ENCODE measurements at places on chromosomes 16 and 17.

DNA sequence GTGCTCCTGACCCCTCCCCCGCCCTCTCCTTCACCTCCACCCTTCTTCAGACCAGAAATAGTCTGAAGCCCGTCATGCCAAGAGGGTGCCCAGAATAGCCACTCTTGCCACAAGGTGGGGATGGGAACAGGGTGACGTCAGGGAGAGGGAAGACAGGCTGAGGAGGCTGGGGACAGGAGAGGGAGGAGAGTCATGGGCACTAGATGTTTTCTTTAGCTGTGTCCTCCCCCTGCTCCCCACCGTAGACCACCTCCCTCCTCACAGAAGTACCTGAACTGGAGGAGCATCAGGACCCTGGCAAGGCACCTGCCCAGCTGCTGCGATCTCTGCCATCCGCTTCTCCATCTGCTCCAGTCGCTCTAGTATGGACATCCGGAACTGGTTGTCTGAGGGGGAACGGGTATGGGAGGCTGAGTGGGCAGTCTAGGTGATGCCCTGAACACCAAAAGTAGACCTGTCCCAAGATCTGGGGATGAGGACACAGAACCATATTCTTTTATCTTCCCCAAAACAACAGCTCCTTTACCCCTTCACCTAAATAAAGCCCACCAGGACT is 6.6 kb upstream of the SPAG7 start:
- DNase-seq: no peak

- DNase-seq: no peak
Observed at GRCh38 chr17:51992864-51993416, 165.6 kb downstream of the CA10 start.

DNA sequence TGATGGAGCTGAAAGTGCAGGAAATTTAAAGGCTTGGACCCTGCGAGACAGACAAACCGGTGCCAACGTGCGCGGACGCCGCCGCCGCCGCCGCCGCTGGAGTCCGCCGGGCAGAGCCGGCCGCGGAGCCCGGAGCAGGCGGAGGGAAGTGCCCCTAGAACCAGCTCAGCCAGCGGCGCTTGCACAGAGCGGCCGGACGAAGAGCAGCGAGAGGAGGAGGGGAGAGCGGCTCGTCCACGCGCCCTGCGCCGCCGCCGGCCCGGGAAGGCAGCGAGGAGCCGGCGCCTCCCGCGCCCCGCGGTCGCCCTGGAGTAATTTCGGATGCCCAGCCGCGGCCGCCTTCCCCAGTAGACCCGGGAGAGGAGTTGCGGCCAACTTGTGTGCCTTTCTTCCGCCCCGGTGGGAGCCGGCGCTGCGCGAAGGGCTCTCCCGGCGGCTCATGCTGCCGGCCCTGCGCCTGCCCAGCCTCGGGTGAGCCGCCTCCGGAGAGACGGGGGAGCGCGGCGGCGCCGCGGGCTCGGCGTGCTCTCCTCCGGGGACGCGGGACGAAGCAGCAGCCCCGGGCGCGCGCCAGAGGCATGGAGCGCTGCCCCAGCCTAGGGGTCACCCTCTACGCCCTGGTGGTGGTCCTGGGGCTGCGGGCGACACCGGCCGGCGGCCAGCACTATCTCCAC is at the start of gene NOG:
Gene NOG (plus strand): TSS at position 54 of the 674 bp plus-strand sequence. CDS start 525 bp downstream, at position 579.
- no peak for DNase-seq

DNA sequence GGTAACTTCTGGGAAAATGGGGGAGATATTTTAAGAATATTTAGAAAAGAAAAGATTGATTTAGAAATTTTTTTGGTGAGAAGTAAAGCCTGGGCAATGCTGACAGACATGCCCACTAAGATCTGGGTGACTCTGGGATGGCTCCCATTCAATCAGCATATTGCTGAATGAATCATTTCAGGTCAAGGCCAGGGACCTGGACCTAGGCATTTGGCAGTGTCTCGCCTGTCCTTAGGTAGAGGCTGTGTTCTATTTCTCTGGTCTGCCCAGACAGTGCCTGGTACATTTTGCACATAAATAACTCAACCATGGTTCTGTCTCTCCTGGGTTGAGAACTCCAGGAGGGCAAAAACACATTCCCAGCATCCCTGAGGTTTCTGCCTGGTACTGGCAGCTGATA is 39.9 kb downstream of the SMPD3 start:
- no peak for DNase-seq

- DNase-seq: no peak
Observed at GRCh38 chr17:19384723-19385391, 2.1 kb downstream of the MFAP4 start.

DNA sequence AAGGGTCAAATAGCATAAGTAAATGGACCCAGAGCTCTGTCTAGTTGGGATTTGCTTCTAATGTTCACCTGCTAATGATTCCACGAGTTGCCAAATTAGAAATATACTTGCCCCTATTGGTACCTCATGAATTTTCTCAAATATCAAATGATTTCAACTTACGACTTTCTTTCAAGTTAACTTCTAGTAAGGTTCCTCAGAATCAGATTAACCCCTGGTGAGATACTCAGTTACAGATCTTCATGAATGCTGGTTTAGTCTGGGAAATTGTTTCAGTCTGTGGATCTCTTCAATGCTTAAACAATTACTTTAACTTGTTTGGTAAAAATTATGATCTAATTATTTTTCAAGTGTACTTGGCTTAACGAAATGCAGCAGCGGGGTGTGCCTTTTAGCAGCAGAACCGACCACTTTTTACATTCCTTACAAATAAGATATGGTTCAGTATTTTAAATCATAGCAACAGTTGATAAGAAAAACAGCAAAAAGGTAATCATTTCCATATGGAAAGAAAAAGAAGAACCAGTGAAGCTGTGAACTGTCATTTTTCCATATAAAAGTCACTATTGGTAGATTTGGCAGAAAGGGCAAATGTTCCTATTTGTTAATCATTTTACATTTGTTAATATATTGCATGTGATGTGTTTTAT is 34.5 kb downstream of the TUBD1 start:
- DNase-seq: no peak

GRCh38 chr16:77541165-77541564 is 106.3 kb upstream of the ADAMTS18 start:
- no peak for DNase-seq

- DNase-seq: no peak
Observed at GRCh38 chr17:2964370-2964769, 99.0 kb downstream of the OR1D5 start.

- no peak for DNase-seq
Observed at GRCh38 chr17:4165301-4166010, 22.5 kb downstream of the CYB5D2 start.

GRCh38 chr17:63430223-63430622 is 15.9 kb downstream of the CYB561 start:
- no peak for DNase-seq

GRCh38 chr17:41505809-41506767 is 676 bp upstream of the KRT13 start:
- no peak for DNase-seq

DNA sequence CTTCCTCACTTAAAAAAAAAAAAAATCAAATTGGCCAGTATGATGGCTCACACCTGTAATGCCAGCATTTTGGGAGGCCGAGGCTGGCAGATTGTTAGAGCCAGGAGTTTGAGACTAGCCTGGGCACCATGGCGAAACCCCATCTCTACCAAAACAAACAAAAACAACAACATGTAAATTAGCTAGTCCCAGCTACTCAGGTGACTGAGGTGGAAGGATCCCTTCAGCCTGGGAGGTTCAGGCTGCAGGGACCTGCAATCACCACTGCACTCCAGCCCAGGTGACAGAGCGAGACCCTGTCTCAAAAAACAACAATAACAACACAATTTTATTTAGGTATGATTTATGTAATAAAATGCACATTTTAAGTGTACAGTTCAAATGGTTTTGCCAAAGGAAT is 6.3 kb upstream of the EPOP start:
- DNase-seq: no peak

- DNase-seq: no peak
Observed at GRCh38 chr17:17355426-17355825, 52.3 kb downstream of the NT5M start.

GRCh38 chr17:30343796-30344195 is 9.9 kb upstream of the TMIGD1 start:
- no peak for DNase-seq

DNA sequence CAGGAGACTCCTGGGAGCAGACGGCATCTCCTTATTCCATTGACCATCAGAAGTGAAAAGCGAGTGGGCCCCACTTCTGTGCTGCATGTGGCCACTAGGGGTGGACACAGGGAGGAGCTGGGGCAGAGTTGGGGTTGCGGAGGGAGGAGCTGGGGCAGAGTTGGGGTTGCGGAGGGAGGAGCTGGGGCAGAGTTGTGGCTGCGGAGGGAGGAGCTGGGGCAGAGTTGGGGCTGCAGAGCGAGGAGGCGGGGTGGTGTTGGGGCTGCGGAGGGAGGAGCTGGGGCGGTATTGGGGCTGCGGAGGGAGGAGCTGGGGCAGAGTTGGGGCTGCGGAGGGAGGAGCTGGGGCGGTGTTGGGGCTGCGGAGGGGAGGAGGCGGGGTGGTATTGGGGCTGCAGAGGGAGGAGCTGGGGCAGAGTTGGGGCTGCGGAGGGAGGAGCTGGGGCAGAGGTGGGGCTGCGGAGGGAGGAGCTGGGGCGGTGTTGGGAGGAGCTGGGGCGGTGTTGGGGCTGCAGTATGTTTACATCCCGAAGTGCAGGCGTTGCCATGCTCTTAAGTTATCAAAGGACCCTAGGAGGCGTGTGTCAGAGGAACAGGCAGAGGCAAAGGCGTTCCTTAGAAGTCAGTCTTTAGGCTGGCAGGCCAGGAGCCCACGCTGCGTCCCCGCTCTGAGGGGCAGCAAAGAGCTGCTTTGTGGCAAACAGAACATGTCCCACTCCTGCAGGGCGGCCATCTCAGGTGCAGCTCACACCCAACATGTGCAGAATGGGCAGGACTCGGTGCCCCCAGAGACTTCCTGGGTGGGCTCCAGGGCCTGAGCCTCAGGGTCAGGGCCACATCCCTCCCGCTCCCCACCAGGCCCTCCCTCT is 76.0 kb downstream of the ZNF778 start:
- no peak for DNase-seq

- no peak for DNase-seq
Observed at GRCh38 chr16:77684181-77684526, 38.2 kb upstream of the NUDT7 start.

DNA sequence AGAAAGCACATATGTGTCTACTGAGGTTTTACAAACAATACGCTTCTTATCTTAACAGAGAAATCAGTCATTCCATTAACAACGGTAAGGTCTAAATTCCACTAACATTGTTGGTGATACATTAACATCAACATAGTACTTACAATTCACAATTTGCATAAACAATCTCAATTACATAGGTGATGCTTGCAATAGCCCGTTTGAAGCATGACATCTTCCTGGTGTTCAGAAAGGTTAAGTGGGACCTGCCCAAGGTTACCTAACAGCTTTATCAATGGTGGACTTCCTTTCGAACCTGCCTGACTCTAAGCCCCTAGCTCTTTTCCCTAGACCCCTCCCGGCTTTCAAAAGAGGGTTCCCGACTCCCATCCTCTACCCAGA is 699 bp downstream of the FAM222B start:
- no peak for DNase-seq

DNA sequence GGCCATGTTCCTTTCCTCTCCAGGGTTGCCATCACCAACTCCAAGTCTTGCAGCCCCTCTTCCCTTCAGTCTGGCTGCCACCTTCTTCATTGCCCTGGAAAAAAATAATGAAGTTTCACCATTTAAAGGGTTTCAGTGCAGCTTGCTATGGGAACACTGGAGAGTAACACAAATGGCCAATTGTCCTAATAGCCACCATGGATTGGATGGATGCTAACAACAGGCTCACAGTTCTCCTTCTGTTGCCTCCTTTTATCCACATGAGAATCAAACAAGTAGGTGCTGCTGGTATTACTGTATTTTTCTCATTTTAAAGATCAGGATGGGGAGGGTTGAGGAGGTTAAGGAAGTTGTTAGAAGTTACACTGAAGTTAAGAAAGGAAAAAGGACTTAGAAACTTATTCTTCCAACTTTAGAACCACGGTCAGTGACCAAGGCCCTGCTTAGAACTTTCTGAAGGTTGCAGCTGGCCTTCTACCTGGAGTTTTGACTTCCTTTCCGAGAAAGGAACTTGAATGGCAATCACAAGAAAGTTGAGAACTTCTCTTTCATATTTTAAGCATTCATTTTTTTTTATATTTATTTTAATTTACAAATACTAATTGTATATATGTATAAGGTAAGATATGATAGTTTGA is 198.0 kb upstream of the MAF start:
- no peak for DNase-seq

DNA sequence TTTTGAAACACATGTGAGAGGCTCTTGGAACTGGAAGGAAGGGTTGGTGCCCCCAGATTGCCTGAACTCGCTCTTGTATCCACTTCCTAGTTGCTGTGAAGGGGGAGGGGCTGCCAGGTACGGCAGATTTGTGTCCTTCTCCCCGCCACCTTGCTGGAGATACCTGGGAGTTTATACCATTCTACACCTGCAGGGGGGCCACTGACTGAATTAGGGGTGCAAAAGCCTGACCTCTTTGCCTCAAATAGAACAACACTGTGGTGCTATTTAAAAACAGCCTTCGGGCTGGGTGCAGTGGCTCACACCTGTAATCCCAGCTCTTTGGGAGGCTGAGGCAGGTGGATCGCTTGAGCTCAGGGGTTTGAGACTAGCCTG is 35.1 kb upstream of the IL34 start:
- DNase-seq: no peak

Data from cortex of kidney (tissue), 1 donor.